ENCODE measurements at places on chromosomes 1 and 21.

DNA sequence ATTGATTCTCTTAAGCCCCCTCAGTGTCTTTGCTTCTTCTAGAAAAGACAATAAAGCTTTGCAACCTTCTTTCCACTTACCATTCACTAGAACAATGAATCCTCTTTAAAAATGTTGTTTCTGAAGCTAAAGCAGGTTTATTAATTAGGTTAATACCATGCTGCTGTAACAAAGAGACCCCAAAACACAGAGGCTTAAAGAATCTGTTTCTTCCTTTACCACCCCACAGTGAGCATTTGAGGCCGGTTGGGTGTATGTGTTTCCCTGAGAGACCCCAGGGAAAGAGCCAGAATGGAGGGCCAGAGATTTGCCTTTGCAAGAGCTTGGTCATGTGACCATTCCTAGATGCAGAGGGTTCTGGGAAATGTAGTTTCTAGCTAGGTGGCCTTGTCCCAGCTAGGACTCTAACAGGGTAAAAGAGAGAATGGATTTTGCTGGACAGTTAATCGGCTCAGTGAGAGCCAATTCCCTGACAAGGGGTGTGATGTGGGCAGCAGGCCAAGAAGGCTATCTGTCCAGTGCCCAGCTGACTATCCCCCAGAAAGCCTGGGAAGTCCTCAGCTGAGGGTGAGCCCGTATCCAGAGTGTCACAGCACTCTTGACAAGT lies 191.8 kb upstream of the TMEM51 start:
- no peak for DNase-seq

GRCh38 chr1:160935527-160936258 lies 18.9 kb downstream of the ITLN2 start:
- no peak for DNase-seq

- DNase-seq, result no peak
Observed at GRCh38 chr1:227127891-227128290, 187.8 kb downstream of the COQ8A start.

DNA sequence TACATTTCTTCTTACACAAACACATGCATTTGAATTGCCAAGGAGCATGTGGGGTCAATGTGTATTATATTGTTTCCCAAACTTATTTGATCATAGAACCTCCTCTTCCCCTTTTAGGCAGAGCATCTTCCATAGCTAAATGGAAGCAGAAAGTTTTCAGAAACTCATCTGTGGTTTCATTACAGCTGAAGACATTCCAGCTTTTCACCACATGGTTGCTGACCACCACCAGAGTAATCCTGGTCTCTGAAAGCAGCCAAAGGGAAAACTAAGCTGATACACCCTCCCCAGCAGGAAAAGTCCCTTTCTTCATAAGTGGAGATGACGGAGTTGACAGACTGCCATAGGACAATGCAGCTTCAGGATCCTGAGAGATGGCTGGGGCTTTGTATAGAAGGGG lies 30.2 kb upstream of the OTUD3 start:
- DNase-seq, result no peak

- DNase-seq, result peak; percentile 75
Observed at GRCh38 chr1:186482661-186483255, 21.8 kb upstream of the PDC start.

DNA sequence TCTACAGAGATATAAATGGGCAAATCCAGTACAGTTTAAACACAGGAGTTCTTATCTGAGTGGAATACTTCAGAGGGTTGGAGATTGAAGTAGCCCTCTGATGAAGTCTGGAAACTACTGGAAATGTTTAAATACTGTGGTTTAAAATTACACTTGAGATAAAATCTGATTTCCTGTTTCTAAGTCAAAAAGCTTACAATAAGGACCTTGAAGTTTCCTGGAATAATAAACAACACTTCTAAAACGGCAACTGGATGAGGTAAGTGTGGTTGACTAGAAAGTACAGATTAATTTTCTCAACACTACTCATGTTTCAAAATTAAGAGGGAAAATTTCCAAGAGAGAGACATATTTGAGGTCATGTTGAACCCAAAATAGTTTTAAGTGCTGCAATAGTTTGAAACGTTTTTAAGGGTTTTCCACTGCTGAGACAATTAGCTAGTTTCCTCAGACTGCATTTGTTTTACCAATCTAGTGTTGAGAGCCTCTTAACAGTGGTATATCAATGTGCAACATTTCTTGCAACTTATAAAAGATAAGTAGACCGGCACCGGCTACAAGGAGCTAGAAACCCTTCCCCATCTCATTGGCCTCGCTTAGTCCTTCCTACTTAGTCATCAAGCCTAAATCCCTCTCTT lies 27.4 kb downstream of the KCNA3 start:
- no peak for DNase-seq

DNA sequence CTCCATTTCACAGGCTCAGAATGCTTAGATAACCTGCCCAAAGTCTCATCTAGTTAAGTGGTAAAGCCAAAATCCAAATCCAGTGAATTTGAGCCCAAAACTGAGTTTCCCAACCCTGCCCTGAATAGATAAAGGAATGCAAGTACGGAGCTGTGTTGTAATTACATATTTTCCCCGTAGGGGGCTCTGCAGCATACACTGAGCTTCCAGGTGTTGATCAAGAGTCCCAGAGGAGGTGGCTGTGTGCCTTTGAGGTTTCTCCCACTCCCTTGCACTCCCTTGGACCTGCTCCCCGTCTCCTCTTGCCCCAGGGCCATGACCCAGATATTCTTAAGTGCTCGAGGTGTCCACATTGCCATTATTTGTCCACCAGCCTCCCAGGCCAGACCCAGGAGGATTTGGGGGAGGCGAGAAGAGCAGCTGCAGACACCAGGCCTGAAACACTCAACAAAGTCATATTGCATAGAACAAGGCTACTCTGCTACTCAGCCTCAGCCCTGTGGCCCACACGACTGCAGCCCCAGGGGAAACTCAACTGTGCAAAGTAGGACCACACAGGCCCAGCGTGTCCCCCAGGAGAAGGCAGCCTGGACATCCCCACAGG lies 18.4 kb upstream of the LY9 start:
- DNase-seq, result peak; percentile 46

GRCh38 chr1:150791585-150791984 lies 16.5 kb downstream of the CTSK start:
- no peak for DNase-seq

DNA sequence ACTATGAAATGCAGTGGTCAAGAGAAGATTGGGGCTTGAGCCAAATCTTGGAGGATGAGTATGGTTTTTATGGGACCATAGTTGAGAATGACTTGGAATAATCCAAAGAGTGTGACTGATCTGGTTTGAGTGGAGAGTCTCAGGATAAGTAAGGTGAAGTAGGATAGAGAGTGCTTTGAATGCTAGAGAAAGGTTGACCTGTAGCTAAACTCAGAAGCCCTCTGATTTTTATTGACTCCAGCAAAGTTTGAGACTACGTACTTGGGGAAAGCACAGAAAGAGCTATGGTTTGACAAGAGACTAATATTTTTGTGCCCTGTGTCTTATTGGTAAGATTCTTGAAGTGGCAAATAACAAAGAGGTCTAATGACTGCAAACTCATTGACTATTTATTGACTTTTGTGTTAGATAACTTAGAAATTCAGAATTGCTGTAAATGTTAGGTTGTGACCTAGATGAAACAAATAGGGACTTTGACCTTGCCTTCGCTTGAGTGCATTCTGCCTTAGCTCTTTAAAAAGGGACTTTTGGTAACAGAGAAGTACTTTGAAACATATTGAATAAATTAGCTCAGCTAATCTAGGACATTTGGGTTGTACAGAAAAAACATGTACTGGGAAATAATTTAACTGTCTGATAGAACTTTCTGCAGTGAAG lies 35.1 kb downstream of the UAP1 start:
- DNase-seq, result no peak

DNA sequence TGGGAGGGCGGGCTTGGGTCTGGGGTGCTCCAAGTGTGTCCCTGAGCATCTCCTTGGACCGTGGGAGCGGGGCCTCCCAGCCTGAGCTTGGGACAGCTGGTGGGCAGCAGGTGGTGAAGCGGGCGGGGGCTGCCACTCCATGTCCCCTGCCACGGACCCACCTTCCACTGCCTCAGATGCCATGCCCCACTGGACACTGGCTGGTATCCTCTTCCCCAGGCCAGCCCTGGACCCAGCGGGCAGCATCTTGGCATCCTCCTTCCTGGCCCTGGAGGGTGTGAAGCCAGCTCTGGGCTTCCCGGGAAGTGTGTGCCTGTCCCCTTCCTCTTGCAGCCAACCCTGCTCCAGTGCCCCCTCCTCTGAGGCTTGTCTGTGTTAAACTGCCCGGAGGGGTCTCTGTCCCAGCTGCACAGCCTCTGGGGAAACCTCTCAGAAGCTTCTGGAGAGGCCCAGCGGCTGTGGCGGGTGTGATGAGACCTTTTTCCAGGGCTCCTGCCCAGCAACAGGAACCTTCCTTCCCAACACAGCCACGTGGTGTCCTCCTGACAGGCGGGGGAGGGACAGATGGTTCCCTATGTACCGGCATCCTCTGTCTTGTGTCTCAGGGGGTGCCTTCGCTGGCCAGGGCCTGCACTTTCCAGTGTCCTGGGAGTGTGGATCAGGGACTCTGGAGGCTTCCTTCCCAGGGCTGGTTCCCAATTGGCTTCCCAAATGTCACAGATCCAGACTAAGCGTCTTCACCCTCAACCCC lies 81.6 kb upstream of the DISP3 start:
- no peak for DNase-seq

GRCh38 chr1:15803380-15803779 lies 4.1 kb downstream of the UQCRHL start:
- DNase-seq, result no peak

GRCh38 chr1:36977731-36978406 lies 56.4 kb downstream of the GRIK3 start:
- DNase-seq, result no peak

DNA sequence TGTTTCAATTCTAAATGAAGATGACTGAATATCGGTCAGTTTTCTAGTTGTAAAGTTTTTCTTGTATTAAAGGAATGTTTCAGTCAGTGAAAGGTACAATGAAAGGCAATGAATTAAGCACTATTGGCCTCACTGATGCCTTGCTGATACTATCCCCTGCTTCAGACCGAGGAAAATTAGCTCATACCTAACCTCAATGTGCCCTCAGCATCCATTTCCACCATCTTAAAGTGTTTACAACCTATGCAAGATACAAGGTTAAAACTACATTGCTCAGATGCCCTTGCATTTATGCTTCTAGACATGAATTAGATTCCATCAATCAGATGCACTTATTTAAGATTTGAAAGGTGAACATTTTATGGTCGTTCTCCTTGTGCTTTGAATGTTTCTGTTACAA lies 184.5 kb downstream of the COP1 start:
- no peak for DNase-seq

- no peak for DNase-seq
Observed at GRCh38 chr1:224212618-224213061, 29.6 kb downstream of the DEGS1 start.

GRCh38 chr1:168504064-168504837 lies 39.5 kb downstream of the XCL2 start:
- no peak for DNase-seq

GRCh38 chr1:152168535-152168868 lies 9.5 kb upstream of the RPTN start:
- no peak for DNase-seq

DNA sequence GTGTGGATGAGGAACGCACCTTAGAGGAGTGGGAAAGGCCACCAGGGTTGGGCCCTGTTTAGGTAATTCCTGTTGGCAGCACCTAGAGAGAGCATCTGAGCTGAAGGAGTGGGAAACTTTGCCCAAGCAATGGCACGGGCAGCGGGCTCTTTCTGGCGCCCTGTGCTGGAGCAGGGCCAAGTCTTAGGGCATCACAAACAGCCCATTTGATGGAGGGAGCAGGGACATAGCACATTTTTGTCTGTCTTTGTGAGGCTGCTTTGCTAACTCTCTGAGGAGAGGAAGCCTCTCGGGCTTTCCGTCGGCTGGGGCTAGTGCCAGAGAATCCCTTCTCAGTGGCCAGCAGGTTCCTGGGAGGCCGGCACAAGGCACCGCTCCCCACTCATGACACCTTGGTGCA lies 22.5 kb upstream of the CNTN2 start:
- no peak for DNase-seq

GRCh38 chr1:60413091-60413490 lies 339.5 kb upstream of the C1orf87 start:
- DNase-seq, result no peak

GRCh38 chr21:41142051-41142795 lies 25.7 kb upstream of the BACE2 start:
- DNase-seq, result no peak

- no peak for DNase-seq
Observed at GRCh38 chr1:160130486-160130885, 14.9 kb downstream of the ATP1A2 start.

GRCh38 chr1:221574529-221574928 lies 167.4 kb downstream of the DUSP10 start:
- DNase-seq, result no peak

- no peak for DNase-seq
Observed at GRCh38 chr1:41898191-41898713, 20.5 kb downstream of the HIVEP3 start.

DNA sequence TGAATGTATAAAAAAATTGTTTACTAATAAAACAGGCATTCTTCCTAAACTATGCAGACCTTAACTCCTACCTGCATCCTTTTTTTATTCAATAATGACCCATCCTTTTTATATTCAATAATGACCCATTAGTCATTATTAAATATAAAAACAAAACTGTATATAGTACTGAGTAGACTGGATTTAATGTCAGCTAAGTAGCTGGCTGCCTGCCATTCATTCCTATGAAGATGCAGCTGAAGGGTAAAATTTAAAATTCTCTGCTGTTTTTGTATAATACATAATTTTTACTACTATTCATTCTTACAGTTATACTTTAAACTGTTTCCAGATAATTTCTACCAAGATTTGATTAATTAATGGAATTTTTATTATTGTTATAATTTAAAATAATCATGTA lies 79.3 kb downstream of the DENND1B start:
- no peak for DNase-seq

GRCh38 chr1:97903626-97904025 lies 17.2 kb downstream of the DPYD start:
- DNase-seq, result no peak

GRCh38 chr1:173190101-173190936 lies 16.8 kb downstream of the TNFSF4 start:
- no peak for DNase-seq

GRCh38 chr1:176843352-176844297 lies 320.9 kb downstream of the ASTN1 start:
- peak; percentile 43 for DNase-seq

DNA sequence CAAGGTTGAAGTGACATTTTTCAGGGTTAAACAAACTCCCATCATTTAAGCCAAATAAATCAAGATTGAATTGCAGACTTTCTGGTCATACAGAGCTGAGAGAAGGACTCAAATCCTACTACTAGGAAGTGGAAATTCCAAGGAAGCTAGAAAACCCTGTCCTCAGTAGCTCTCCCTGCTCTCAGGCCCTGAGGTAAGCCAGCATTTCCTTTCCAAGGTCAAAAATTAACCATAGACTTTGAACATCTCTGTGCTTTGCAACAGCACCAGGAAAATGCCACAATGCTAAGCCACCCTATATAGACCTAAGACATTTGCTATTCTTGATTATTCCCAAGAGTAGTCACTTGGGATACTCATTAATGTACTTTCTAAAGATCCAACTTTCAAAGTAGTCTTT lies 45.1 kb downstream of the LUZP1 start:
- DNase-seq, result no peak
